ENCODE measurements at places on chromosomes 1 and 21.

- DNase-seq, result no peak
Observed at GRCh38 chr1:104830534-104830933, 1080.8 kb downstream of the AMY1C start.

DNA sequence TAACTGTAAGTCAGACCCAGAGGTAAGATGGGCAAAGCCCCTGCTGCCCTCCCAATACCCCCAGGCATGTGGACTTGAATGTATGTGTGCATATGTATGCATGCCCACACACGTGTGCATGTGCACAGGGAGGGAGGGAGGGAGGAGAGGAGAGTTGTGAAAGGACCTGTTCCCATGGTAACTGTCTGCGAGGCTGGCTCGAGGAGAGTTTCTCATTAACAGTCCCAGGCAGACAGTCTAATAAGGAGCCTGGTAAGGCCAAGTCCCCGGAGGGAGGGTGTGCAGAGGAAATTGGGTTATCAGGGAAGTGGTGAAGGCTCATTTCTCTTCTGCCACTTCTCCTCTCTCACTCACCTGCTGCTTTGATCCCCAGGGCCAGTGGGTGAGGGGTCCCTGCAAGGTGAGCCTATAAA lies 74.9 kb downstream of the NFASC start:
- no peak for DNase-seq

DNA sequence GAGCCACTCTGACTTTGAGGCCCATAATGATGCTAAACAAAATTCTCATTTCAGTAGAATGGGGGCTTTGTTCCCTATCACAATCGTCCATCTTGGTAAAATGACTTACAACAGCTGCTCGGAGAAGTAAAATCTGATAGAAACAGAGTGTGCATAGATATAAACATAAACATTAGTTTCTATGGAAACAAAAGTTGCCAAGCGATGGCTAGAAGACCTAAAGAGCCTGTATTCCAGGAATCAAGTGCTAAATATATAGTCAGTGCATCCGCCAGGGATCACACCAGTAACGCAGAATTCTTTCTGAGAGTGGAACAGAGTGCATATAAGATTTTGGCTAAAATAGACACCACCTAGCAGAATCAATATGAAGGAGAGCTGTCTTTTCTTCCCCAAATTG lies 91.2 kb upstream of the KAZN start:
- no peak for DNase-seq

DNA sequence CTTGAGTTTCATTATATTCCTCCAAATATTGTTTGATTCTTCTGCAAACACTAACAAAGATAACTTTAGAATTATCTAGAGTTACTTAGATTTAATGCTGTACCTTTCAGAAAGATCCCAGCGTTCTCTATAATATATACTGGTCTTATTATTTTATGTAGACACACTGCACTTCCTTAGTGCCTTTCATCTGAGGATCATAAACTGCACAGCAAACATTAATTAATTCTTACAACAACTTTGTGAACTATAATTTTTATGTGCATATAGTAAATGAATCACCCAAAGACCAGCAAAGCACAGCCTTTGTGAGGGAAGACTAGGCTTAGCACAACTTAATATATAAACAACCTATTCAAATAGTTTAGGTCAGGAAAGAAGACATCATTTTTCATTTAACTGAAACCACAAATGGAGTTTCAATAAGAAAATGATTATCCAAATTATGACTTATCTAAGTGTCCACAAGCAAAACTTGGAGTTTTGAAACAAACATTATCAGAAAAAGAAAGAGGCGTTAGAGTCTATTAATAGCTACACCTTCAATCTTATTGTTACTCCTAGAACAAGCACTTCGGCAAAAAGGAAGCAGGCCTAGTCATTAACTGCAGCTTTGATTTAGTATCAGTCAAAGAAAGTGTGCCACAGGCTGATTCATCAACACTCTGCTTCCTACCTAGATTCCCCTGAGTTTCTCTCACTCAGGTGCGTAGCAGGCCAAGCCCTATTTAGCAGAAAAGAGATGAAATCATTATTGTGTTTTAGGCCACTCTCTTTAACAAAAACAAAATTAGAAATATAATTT lies 22.5 kb upstream of the RC3H1 start:
- DNase-seq, result no peak

DNA sequence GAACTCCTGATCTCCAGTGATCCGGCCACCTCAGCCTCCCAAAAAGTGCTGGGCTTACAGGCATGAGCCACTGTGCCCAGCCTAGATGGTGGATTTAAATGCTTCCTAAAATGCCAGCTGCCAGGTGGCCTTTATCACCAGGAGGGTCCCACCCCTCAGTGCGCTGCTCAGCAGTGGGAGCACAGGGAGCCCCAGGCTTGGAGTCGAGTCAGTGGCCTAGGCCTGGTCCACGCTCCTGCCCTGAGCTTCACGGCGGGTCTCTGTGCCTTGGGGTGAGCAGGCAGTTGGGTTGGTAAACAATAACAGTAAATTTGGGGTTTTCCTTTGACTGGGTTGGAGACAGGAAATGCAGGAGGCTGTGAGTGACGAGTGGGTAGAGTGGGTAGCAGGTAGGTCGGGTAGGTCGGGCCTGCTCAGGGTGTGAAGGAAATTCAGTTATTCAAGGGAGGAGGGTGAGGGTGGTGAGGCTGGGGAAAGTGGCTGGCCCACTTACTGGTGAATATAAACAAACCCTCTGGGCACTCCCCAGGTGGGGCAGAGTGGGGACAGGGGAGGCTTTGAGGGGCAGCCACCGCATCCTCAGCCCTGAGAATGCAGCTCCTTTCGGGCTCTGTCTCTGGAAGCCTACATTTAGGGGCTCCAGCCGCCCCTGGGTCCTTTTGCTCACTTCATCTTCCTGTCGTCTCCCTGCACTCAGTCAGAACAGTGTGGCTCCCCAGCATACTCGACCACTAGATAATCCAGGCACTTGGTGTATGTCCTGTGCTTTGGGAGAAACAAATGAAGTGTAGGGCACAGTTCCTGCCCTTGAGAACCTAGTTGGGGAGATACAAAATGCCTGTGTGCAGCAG lies 33.5 kb upstream of the IL19 start:
- peak; percentile 80 for DNase-seq

- DNase-seq, result no peak
Observed at GRCh38 chr1:23393706-23394105, 24.1 kb upstream of the ZNF436 start.

- DNase-seq, result no peak
Observed at GRCh38 chr1:1156140-1157032, 17.3 kb upstream of the TTLL10 start.

GRCh38 chr1:12011998-12012397 lies 7.3 kb upstream of the MIIP start:
- no peak for DNase-seq

DNA sequence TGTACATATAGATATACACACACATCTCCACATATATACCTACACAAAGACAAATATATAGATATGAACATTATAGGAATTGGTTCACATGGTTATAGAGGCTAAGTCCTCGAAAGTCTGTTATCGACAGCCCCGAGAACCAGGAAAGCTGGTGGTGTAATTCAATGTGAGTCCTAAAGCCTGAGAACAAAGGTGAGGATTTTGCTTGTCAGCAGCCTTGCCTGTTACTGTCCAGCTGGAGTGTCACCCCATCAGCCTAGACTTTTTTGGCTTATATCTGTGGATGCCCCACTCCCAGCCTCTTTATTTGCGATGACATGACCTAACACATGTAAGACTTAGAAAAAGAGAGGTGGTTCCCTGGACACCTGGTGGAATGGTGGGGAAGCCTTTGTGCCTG lies 97.0 kb downstream of the GIPC2 start:
- no peak for DNase-seq

DNA sequence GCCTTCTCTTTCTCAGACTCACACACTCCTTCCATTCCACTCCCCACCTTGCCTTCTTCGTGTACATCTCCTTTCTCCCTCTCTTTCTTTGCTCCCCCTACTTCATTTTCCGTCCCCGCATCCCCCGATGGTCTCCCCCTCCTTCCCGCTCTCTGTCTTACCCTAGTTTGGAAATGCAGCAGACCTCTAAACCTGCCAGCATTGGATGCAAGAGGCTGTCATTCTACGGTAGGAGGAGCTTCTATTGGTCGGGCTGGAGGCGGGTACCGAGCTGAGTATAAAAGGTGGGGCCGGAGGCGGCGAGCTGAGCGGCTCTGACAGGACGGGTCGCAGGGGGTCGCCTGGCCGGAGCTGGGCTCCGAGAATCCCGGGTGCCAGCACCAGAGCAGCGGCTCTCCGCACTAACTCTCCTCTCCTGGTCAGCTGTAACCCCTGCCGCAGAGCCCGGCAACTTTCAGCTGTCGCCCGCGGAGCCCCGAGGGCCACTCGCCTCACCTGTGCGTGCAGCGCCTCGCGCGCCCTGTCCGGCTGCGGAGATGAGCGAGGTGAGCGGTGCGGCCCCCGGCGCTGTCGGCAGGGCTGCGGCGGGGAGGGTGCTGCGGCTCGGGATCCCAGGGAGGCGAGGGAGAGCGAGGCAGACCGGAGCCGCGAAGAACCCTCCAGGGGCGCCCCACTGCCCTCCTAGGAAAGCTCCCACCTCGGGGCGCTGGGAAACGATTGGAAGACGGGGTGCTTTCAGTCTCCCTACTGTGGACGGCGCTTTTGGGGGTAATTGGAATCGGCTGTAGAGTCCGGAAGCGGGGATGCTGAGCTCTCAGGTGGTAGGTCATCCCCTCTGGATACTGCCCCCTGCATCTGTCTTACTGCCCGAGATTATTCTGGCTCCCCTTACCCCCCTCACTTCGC lies at the start of gene PCP4L1:
Gene PCP4L1, plus strand, starts transcription at position 307 of the 906 bp plus-strand sequence. Its CDS starts 230 bp downstream, at position 537.
- peak; percentile 5 for DNase-seq

GRCh38 chr1:86339014-86339812 lies 56.9 kb downstream of the ODF2L start:
- no peak for DNase-seq

GRCh38 chr1:246139745-246140182 lies 367.3 kb downstream of the SMYD3 start:
- no peak for DNase-seq

GRCh38 chr1:203990118-203990517 lies 82.8 kb upstream of the SOX13 start:
- DNase-seq, result no peak

DNA sequence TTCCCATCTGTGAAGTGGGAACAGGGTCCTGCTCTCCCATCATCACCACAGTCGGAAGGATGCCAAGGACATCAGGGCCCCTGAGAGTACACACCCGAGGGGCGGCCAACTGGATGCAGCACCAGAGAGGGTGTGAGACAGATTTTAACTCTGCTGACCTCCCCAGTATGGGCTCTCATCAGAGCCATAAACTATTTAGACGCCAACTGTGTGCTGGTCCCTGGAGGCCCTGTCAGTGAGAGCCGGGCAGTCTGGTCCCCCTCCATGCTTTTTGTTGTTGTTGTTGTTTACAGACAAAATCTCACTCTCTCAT lies 1.7 kb downstream of the FGR start:
- DNase-seq, result no peak

DNA sequence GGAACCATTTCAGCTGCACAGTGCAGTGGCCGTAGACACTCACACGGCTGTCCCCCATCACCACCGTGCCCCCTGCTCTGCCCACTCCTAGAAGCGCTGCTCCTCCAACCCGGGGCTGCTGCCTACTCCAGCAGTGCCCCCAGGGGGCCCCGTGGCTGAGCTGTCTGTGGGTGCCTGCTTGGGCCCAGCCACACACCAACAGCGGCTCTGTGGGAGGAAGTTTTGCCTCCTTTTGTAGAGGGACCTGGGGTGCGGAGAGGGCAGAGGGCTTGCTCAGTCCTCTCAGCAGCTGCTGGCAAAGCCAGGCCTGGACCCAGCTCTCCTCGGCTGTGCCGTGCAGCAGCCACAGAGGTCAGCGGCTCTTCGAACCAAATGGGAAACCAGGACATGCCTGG lies 11.4 kb upstream of the LRRC3 start:
- no peak for DNase-seq

DNA sequence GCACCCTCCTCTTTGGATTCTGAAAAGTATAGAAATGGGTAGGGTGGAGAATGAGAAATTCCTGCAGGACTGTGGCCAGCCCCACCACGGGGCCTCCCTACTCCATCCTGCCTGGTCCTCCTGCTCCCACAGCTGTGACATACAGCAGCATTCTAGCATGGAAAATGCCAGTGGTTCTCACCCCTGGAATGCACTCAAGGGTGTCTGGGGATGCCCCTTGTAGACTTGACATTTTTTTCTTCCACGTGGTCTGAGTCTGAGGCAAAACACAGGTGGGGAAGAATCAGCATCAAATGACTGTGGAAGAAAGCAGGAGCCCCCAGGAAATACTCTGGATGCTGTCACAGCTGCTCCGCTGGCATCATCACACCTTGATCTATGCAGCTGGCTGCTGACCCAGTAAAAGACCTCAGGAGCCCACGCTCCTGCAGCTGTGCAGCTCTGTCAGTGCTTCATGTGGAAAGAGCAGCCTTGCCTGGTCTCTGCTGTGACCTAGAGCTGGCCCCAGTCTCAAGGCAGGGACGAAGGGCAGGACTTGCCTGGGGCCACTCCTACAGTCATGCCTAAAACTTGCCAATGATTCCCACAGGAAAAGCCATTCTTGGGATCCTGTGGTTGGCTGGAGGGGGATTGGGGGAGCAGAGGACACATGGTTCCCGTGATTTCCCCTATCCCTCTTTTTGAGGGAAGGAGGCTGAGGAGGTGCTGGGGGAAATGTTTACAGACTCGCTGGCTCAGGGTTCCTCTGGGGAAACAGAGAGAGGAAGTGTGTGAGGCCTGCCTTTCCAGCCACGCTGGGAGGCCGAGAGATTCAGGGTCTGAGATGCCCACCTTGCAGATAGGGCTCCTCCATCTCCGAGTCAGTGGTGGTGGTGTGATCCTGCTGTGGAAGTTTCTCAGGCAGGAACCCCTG lies 10.8 kb upstream of the A3GALT2 start:
- DNase-seq, result no peak

DNA sequence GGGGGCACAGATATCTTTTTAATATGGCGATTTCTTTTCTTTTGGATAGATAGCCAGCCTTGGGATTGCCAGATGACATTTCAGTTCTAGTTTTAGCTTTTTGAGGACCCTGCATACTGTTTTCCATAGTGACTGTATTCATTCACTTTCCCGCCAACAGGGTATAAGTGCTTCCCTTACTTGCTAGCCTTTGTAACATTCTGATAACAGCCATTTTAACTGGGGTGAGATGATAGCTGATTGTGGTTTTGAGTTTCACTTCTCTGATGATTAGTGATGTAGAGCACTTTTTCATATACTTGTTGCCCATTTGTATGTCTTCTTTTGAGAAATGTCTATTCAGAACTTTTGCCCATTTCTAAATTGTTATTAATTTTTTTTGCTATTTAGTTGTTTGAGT lies 151.9 kb downstream of the NTPCR start:
- DNase-seq, result no peak

GRCh38 chr1:225919906-225920305 lies 4.1 kb downstream of the PYCR2 start:
- DNase-seq, result no peak

GRCh38 chr1:73803380-73803779 lies 394.6 kb downstream of the LRRIQ3 start:
- DNase-seq, result no peak

DNA sequence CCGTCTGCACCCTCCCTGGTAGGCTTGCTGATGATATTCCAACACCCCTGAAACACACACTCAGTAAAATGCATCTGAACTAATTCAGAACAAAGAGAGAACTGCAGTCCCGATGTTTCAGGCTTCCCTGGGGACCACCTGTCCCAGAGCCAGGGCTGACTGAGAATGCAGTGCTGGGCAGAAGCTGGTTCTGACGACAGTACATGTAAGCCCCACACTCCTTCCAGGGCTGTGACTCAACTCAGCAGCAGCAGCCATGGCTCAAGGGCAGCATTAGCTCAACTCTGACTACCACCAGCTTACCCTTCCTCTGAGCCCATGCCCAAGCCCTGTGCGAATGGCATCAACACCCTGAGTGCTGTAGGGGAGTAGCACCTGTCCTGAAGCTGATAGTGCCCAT lies 56.4 kb upstream of the SIPA1L2 start:
- DNase-seq, result no peak

- DNase-seq, result no peak
Observed at GRCh38 chr1:61472876-61473275, 252.1 kb downstream of the TM2D1 start.

Data from central memory CD4-positive, alpha-beta T cell (primary cell).